Upper lobe of right lung (tissue), 1 donor: ENCODE measurements at places on chromosomes 1 and 21. TPM values are rescaled to one million over a fixed set of nuclear protein-coding genes. Genes with fewer than 3 reads are reported as not detected.

DNA sequence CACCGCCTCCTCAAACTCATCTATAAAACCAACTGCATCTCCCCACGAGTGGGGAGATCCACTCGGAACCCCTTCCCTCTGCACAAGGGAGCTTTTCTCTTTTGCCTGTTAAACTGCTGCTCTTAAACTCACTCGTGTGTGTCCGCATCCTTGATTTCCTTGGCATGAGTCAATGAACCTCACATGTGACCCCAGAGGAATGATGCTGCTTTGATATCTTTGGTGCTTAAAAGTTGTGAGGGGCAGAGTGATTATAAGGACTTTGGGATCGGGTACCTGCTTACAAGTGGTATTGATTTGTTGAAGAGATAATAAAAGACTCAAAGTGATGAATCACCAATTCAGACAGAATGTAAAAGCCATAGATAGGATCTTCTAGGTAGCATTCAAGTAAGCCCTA is 125.3 kb downstream of the GREM2 start:
- no peak overlapping the region for H3K4me3 ChIP-seq
- H3K36me3 ChIP-seq, result no peaks in the 10 kb centered on the region
- no peaks in the 10 kb centered on the region for H3K4me1 ChIP-seq
- no peak overlapping the region for H3K27ac ChIP-seq
- H3K27me3 ChIP-seq, result no peaks in the 10 kb centered on the region

- H3K4me3 ChIP-seq, result no peak overlapping the region
- no peak for DNase-seq
- no peak overlapping the region for H3K27ac ChIP-seq
Observed at GRCh38 chr1:61950418-61950817, 208.1 kb downstream of the PATJ start.

Gene ARPC5
- total RNA-seq, result 181 TPM

DNA sequence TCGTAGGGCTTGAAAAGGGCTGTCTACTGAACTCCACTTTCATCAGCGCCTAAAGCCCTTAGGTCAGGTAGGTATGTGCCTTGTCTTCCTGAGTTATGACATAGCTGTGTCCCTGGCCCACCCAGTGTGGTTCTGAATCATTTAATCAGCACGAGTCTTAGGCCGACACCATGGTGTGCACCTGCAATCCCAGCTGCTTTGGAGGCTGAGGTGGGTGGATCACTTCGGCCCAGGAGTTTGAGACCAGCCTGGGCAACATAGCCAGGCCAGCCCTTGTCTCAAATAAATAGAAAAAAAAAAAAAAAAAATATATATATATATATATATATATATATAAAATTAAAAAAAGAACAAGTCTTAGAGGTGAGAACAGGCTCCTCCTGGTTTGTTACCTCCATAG is 15.8 kb downstream of the LRRC71 start:
- no peaks in the 10 kb centered on the region for H3K27me3 ChIP-seq
- H3K27ac ChIP-seq, result no peak overlapping the region
- H3K36me3 ChIP-seq, result peaks cover 35% of the 10 kb centered on the region
- no peak overlapping the region for H3K4me3 ChIP-seq

DNA sequence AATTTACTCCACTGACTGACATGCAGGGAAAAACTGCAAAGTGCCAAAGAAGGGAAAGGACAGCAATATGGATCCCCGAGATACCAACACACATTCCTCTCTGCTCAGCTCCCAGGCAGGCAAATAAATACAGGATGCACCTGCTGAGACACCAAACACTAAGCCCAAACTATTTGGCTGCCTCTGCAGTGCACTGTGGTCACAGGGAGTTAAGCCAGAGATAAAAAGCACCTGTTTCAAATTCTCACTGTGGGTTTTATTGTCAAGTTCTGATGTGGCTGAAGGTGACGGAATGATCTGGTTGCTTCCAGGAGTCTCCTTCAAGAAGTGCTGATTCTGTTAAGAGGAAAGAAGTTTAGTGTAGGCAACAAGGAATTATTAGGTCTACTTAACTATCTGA is 17.7 kb downstream of the TEX38 start:
- no peak for DNase-seq
- no peaks in the 10 kb centered on the region for H3K27me3 ChIP-seq
- peaks cover 87% of the 10 kb centered on the region for H3K36me3 ChIP-seq

DNA sequence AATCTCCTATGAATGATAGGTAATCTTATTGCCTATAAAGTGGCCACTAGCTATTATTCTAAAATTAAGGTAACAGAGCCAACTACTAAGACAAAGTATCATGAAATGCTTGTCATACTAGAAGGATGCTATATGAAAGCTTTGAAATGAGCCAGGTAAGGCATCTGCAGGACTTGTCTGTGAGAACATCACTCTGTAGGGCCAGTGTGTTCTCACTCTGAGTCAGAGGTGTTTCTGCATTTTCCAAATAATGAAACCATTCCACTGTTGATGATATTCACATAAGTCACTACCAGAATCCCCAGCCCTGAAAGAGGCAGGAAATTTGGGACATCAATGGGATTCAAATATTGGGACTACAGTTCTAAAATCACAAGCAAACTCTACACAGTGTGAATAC is 25.8 kb upstream of the GBP5 start:
- no peaks in the 10 kb centered on the region for H3K36me3 ChIP-seq
- no peak overlapping the region for H3K27ac ChIP-seq
- DNase-seq, result no peak
- H3K4me1 ChIP-seq, result peaks cover 6% of the 10 kb centered on the region
- H3K27me3 ChIP-seq, result no peaks in the 10 kb centered on the region
- H3K4me3 ChIP-seq, result no peak overlapping the region

Gene ADORA3
- 9.3 TPM for total RNA-seq

GRCh38 chr1:243754348-243754747 is 95.7 kb downstream of the AKT3 start:
- H3K36me3 ChIP-seq, result no peaks in the 10 kb centered on the region
- H3K4me1 ChIP-seq, result no peaks in the 10 kb centered on the region
- no peaks in the 10 kb centered on the region for H3K27me3 ChIP-seq
- H3K27ac ChIP-seq, result no peak overlapping the region
- DNase-seq, result no peak
- H3K4me3 ChIP-seq, result no peak overlapping the region

Gene LINGO4
- total RNA-seq, result 0.29 TPM

GRCh38 chr1:181743878-181744312 is 260.6 kb downstream of the CACNA1E start:
- no peak overlapping the region for H3K27ac ChIP-seq
- no peaks in the 10 kb centered on the region for H3K27me3 ChIP-seq
- H3K4me1 ChIP-seq, result no peaks in the 10 kb centered on the region
- H3K4me3 ChIP-seq, result no peak overlapping the region
- H3K36me3 ChIP-seq, result no peaks in the 10 kb centered on the region
- no peak for DNase-seq

DNA sequence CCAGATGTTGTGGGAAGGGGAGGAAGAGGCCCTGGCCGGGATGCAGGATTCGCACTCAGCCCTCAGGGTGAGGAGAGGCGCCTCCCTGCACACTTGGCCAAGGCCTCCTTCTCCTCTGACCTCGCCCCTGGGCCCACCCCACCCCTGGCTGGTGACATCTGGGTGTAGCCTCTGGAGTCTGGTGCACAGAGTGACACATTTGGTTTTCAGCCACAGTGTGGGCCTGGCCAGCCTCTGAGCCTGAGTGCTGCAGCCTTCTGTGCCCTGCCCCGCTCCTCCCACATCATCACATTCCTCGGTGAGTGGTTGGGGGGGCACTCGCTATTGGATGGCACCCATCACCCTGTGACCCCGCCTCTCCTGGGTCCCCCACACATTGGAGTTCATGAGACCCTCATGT is 45.8 kb downstream of the PRDM16 start:
- DNase-seq, result no peak
- peaks cover 2% of the 10 kb centered on the region for H3K4me1 ChIP-seq
- no peak overlapping the region for H3K4me3 ChIP-seq

DNA sequence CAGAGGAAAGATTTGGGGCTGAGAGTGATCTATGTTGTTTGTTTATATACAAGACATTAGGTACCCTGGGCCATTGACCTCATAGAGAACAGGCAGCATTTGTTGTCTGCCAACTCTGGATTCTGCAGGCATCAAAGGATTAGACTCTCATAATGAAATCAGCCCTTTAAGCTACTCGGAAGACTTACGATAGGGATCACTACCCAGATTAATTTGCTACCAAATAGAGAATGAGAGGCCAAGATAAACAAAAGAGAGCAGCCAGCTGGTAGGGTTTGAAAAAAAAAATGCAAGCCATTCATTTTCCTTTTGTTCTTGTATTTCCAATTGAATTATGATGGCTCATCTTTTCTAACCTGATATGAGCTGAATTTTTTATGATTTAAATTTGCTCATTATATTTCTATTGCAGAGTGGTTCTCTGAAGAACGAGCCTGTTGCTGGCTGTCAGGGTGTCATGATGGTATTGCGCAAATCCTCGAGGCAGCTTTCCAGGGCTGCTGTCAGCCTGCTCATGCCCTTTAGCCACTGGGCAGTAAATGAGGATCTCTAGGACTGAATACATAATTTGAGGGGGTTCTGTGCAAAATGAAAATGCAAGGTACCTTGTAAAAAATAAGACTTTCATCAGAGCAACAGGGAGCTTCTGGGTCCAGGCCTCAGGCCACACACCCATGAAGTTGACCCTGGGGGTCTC is 116.4 kb upstream of the KCNJ15 start:
- H3K4me3 ChIP-seq, result no peak overlapping the region
- peak; percentile 78 for DNase-seq
- no peak overlapping the region for H3K27ac ChIP-seq
- peaks cover 14% of the 10 kb centered on the region for H3K4me1 ChIP-seq
- H3K27me3 ChIP-seq, result no peaks in the 10 kb centered on the region
- no peaks in the 10 kb centered on the region for H3K36me3 ChIP-seq

GRCh38 chr1:232422898-232423297 is 207.0 kb downstream of the SIPA1L2 start:
- no peaks in the 10 kb centered on the region for H3K4me1 ChIP-seq
- no peak overlapping the region for H3K4me3 ChIP-seq
- peaks cover 50% of the 10 kb centered on the region for H3K36me3 ChIP-seq
- H3K27ac ChIP-seq, result no peak overlapping the region

Gene FMOD
- total RNA-seq, result 45.1 TPM
